ENCODE measurements at places on chromosomes 5 and 9. TPM values are rescaled to one million over a fixed set of nuclear protein-coding genes. Genes with fewer than 3 reads are reported as not detected.

DNA sequence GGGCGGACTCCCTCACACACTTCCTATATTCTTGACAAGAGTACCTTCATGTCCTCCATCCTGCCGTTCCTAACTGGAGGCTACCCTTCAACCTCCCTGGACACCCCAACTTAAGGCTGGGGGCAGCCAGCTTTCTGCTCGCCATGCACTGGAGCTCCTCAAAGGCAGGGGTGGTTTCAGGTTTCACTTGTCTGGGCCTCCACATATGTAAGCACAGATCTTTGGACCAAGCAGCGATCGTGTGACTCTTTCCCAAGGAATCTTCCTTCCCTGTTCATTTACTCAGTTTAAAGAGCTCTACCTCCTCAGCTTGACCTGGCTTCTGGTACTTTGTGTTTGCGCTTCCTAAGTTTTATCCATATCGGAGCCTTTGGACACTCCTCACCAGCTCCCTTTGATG, 34.2 kb upstream of the TRPC7 start:
- no peak for DNase-seq

Gene GPR150
- polyA plus RNA-seq, result not detected

DNA sequence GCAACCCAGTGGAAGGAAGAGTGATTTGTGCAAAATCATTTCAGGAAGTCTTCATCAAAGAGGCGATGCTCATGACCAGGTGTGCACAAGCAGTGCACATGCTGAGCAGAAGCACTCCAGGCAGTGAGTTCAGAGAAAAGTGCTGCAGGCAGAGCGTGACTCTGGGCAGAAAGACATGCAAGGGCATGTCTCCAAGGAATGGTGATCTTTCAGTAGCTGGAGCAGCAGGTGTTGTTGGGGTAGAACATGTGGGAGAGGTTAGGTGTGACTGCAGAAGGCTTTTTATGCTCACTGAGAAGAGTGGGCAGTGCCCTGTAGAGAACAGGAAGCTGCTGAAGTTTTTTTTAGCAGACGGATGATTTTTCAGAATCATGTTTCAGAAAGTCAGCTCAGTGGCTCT, 545.4 kb upstream of the TLE4 start:
- DNase-seq, result no peak

DNA sequence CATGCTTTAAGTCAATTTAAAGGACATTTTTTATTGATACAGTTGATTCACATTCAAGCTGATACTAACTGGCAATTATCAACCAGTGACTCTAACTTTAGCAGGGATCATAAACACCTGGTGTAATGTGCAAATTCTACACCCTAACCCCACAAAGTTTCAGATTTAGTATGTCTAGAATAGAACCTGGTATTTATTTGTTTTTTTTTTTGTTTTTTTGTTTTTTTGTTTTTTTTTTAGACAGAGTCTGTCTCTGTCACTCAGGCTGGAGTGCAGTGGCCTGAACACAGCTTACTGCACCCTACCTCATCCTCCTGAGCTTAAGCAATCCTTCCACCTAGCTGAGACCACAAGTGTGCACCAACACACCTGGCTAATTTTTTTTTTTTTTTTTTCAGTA, 311.2 kb upstream of the SEMA6A start:
- DNase-seq, result no peak

- DNase-seq, result no peak
Observed at GRCh38 chr9:74958587-74958986, 5.9 kb upstream of the C9orf40 start.

- no peak for DNase-seq
Observed at GRCh38 chr5:33275391-33275790, 165.4 kb upstream of the TARS1 start.

Gene SLC6A3
- 1.5 TPM for polyA plus RNA-seq

Gene PKD2L2
- 0.51 TPM for polyA plus RNA-seq

DNA sequence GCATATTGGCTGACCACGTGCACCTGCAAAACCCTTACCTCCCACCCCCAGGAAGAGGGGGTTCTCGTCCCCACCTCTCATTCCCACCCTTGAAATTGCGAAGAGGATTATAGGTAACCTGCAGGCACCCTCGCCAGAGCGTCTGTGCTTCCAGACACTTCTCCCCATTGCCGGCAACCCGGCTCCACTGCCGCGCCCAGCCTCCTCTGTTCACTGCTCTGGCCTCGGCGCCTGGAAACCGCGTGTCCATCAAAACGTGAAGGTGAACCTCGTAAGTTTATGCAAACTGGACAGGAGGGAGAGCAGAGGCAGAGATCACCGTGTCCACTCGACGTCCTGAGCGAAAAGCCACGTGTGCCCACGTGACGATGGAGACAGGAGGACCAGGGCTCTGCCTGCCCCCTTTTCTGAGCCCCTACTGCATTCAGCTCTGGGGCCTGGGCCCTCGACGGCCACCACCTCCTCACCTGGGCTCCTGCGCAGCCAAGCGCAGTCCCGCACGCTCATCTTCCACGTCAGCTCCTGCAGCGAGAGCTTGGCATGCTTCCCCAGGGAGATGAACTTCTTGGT, 1.9 kb downstream of the TERT start:
- DNase-seq, result no peak

DNA sequence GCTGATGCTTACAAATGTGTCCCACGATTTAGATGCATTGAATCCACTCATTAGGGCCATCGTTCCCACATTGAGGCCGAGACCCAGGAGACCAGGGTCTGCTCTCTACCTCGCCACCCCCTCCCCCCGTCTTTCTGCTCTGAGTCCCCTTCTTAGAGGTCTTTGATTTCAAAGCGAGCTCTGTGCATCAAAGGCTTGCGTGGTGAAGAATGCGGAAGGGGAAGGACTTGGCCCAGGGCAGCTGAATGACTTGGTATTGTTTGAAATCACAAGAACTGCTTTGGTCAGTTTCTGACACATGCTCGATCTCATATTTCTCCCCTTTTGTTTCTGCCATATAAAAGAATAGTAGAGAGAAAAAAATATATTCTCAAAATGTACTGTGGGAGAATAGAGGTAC, 78.3 kb upstream of the IRX1 start:
- peak; percentile 29 for DNase-seq

Gene ZBTB34
- polyA plus RNA-seq, result 22.2 TPM

Gene EIF4EBP3
- 10.5 TPM for polyA plus RNA-seq

- DNase-seq, result no peak
Observed at GRCh38 chr5:21145376-21145775, 1157.4 kb upstream of the CDH18 start.

DNA sequence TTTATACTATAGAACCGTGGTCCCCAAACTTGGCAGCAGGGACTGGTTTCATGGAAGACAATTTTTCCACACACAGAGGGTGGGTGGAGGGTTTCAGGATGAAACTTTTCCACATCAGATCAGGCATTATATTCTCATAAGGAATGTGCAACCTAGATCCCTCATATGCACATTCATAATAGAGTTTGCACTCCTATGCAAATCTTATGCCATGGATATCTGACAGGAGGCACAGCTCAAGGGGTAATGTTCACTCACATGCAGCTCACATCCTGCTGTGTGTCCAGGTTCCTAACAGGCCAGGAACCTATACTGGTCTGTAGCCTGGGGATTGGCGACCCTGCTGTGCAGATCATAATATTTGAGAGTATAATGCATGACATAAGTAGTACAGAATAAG, 1802.2 kb upstream of the ACO1 start:
- DNase-seq, result no peak

DNA sequence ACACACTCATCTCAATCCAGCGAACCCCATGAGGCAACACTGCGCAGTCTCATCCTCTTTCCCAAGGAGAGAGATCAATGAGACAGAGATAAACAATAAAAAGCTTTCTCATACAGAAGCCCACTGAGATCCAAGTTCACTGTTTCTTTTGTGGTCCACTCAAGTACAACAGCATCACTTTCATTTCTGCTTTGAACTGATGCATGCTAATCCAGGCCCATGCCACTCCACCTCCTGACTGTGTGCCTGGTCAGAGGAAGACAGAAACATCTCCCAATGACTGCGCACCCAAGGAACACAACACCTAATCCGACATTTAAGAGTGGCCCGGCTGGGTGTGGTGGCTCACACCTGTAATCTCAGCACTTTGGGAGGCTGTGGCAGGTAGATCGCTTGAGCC, 104.0 kb downstream of the SERINC5 start:
- no peak for DNase-seq

DNA sequence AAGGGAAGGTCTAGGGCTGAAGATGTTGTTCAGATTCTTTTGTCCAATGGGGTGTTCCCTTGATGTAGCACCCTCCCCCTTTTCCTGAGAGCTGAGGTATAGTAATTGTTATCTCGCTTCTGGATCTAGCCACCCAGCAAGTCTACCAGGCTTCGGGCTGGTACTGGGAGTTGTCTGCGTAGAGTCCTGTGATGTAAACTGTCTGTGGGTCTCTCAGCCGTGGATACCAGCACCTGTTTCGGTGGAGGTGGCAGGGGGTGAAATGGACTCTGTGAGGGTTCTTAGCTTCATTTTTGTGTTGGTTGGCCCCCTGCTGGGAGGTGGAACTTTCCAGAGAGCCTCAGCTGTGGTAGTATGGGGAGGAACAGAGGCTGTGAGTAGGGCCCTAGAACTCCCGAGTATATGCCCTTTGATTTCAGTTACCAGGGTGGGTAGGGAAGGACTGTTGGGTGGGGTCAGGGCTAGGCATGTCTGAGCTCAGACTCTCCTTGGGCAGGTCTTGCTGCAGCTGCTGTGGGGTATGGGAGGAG, 25.2 kb upstream of the RIOK2 start:
- DNase-seq, result no peak

GRCh38 chr9:108083796-108084352, 594.3 kb upstream of the KLF4 start:
- no peak for DNase-seq

- DNase-seq, result peak; percentile 47
Observed at GRCh38 chr5:429453-430188, 13.4 kb upstream of the EXOC3 start.

- no peak for DNase-seq
Observed at GRCh38 chr9:14197325-14197858, 116.5 kb downstream of the NFIB start.
